ENCODE measurements at places on chromosomes 3 and 15.

DNA sequence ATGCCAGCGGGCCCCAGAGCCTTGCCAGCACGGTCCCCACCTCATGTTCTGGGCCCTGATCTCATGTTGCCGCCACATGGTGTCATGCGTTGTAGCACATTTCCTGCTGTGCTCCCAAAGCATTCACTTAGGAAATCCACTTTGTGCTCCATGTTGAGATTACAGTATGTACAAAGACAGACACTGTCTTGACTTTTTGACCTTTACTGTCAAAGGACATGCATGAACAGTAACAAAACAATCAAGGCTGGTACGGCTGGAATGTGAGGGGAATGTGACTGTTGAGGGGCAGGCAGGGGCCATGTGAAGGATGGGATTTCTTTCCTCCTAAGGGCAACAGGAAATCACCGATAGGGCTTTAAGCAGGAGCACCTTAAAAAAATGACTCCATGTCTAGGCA is 53.3 kb upstream of the RPL32 start:
- DNase-seq = no peak

DNA sequence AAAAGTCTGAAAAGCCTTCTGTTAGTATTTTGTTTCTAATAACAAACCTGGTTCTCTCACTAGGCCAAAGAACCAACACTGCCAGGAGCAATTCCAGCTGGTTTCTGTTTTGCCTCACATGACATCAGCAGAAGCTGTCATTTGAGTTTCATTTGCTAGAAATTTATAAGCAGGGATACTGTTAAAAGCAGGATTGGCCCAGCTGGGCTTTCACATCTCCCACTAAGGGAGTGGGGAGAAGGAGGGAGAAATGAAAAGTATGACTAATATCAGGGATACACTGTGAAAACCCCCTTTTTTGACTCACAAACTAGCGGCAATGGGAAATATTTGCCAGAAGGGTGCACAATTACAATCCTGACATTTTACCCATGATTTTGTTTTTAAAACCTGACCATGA is 5.3 kb downstream of the CCDC80 start:
- DNase-seq = no peak

DNA sequence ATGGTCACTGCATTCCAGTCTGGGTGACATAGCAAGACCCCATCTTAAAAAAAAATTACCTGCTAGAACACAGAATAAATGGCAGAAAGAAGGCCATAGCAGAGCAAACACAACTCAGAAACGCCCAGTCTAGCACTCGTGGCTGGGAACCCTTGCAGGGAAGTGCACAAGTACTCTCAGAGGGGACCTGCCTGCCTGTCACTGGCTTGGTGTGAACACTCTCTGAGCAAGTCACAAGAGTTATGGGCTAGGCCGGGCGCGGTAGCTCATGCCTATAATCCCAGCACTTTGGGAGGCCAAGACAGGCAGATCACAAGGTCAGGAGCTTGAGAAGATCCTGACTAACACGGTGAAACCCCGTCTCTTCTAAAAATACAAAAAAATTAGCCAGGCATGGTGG is 17.2 kb downstream of the SFMBT1 start:
- no peak for DNase-seq

DNA sequence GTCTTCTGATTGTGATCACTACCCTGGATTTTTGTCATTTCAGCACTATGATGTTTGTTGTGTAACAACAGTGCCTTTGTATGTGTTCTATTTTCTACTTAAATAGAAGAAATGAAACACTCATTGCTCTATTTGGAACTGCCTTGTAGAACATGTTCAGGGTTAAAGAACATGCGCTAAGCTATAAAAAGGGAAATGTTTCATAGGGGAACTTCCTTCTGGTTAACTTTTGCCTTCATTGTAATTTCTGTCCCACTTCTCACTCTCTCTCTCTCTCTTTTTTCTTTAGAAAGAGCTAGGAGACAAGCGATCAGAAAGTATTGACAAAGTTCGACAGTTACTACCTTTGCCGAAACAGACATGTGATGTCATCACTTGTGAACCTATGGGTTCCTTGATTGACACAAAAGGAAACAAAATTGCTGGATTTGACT is at the start of gene P2RY12:
P2RY12 (minus strand) TSS at position 13 of the 434 bp plus-strand sequence. CDS start 45,908 bp downstream, outside the sequence.
- DNase-seq = no peak

DNA sequence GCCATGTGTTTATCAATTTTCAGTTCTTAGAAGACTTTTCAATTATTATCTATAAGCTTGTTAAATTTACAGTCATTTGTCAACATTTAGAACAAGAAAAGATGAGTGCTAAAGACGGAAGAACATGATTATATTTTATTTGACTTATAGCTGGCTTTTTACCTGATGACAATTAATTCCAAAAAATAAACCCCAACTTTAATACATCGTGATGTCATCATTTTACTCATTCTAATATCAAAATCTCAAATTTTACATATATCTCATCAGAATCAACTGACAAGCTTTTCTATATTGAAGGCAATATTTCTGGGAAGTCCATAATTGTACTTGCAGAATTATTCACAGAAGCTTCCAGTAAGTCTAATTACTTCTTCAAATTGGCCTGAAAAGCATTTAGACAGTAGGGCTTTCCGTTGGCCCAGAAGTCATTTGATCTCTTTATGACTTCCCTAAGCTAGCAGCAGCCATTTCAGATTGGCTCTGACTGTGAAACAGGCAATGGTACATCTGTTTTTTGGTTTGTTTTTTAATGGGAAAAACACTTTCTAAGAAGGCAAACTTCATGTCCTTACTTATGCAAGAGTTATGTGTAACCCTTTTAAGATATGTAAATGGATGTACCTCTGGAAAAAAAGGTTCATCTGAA is 234.7 kb upstream of the PLSCR5 start:
- no peak for DNase-seq

GRCh38 chr3:183664913-183665381 is 29.5 kb downstream of the KLHL24 start:
- no peak for DNase-seq

DNA sequence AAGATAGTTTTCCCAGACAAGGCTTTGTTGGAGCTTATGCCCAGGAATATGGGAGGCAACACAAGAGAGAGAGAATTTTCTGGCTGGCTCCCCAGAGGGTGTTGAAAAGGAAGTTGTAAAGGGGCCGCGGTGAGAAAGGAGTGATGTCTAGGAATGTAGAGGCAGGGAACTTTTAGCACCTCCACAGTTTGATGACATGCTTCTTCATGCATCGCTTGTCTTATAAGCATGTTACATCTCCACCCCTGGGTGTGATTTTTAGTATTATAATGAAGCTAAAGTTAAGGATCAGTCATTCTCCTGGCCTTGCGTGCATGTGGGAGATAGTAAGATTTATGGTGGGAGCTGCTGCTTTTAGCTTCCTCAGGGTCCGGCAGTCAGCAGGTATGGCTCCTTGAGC is 32.8 kb upstream of the TF start:
- DNase-seq = no peak

DNA sequence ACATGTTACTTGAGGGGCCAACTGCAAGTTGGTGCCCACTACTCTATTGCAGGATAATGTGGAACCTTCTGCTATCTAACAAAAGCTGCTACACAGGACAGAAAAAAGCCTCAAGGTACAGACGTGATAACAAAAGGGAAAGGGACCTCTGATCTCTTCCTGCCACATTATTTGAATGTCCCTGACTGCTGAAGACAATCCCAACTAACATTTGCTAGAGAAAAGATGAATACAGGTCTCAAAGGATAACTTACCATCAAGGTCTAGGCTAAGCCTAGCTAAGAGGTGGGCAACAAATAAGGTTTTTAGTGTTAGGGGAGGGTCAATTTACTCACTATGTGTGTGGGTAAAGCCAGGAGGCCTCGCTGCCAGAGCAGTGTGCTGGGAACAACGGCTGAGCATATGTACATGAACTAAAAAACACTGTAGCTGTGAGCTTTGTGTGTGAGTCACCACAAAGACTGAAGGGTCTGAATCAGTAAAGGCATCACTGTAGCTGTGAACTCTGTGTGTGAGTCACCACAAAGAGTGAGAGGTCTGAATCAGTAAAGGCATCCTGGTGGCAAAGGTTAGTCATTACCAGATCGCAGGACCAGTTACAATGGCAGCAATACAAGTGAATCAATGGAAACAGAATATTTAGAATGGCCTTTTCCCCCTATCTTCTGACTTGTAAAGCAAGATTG is 111.7 kb downstream of the LMLN start:
- no peak for DNase-seq

DNA sequence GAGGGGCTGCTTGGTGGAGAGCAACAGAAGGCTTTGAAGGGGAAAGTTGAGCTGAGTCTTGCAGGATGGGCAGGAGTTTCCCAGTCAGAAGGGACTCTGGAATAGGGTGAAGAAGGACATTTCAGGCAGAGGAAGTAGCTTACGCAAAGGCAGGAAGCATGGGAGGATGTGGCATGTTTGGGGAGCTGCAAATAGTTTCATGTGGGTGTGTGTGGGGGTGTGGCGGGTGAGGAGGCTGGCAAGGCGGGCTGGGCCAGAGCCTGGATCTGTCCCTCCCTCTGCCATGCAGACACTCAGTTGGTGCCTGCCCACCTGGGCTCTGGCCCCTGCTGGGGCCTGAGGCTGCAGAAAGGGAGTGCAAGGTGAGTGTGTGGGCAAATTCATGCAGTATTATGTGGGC is 10.4 kb downstream of the TEX264 start:
- no peak for DNase-seq

DNA sequence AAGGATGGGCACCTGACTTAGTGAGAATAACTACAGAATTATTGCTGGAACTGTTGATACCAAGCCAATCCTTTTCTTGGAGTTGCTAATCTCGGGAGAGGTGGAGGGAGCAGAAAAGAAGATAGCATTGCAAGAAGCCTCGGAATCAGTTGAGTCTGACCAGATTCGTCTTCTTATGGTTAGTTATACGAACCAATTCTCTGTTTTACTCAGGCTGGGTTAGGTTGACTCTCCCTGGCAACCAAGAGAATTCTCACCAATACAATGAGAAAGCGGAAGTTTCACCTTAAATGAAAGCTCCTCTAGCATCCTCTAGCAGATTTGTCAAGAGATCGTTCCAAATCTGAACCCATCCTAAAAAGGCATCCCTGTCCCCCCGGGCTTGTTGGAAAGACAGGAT is 43.5 kb upstream of the UBE2E1 start:
- no peak for DNase-seq

GRCh38 chr3:33658991-33659848 is 58.8 kb downstream of the CLASP2 start:
- DNase-seq = no peak

GRCh38 chr3:71164881-71165280 is 418.6 kb downstream of the FOXP1 start:
- no peak for DNase-seq

DNA sequence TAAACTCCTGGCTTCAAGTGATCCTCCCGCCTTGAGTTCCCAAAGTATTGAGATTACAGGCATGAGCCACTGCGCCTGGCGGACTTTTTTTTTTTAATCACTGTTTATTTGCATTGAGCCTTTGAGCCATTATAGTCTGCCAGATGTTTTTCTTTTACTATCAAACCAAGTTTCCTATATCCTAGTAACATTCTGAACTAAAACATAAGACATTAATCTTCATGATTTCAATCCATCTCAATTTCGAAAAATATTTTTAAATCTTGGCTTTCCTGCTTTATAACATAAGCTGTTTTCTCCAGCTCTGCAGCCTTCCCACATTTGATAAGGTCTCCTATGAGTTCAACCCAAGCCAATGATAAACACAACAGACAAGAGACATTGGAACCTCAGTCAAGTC is 75.4 kb downstream of the UMPS start:
- DNase-seq = no peak

- no peak for DNase-seq
Measured at GRCh38 chr3:126201168-126201567, 20.8 kb upstream of the ALDH1L1 start.

- no peak for DNase-seq
Measured at GRCh38 chr15:75349851-75350588, 3.2 kb downstream of the NEIL1 start.

GRCh38 chr3:75265897-75266296 is 398.2 kb upstream of the FRG2C start:
- DNase-seq = no peak

- no peak for DNase-seq
Measured at GRCh38 chr3:66021731-66022131, 17.0 kb downstream of the MAGI1 start.

- no peak for DNase-seq
Measured at GRCh38 chr15:59255680-59256336, 49.2 kb downstream of the LDHAL6B start.

DNA sequence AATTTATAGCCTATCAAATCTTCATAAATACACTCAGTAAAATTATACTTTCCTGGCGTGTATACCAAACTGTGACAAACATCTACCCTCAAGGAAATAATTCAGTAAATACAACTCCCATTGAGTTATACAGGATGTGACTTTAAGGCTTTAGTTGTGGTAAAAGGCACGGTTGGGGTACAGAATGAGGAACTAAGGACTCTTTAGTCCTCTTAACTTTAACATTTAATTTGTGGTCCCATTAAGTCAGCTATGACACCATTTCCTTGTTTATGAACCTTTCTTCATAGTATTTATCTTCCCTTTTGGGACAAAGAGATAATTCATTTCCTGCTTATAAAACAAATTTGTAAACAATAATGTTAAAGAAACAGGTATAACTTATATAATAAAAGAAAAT is 30.2 kb downstream of the IFT80 start:
- DNase-seq = no peak

DNA sequence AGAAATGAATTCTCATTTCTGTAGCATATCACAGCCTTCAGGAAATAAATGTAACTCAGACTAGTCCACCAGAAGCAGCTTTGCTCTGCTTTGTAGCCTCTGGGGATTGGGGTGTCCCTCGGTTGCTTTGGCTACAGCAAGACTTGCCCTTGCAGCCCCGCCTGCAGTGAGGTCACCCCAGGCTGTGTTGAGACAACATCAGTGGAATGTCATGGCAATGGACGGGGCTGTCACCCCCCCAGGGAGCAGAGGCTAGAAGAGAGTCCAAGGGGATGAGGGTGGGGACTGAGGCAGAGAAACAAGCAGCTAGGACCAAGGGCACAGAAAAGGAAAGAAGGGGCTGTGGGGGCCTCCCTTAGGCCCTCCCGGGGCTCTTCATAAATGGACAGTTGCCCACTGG is 854 bp downstream of the CLEC3B start:
- no peak for DNase-seq

DNA sequence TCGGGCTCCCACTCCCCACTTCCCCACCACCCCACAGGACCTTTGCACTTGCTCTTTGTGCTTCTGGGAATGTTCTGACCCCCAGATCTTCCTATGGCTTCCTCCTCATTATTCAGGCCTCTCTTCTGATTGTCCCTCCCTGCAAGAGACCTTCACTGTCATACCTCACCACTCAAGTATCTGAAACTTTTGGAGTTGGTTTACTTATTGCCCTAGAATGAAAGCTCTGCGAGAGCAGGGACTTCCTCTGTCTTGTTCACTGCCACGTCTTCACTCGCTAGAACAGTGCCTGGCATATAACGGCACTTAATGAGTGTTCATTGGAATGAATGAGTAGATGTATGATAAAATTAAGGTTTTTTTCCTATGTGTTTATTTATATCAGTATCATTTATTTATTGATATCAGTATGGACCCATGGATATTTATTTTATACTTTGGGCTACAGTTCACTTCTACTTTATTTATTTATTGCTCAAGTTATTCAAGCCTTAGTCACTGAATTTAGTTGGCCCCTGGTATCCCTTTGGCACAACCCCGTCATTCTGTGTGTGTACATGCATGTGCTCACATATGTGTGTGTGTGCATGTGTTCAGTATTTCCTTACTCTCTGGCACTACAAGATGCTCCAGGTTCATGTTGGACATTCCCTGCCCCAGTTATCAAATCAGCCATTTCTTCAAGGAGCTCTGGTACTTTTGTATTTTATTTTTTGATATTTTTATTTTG is 197.6 kb downstream of the THSD4 start:
- no peak for DNase-seq

- DNase-seq = no peak
Measured at GRCh38 chr15:70342554-70343548, 245.1 kb upstream of the TLE3 start.
